ENCODE measurements at places on chromosomes 2 and 18. TPM values are rescaled to one million over a fixed set of nuclear protein-coding genes. Genes with fewer than 3 reads are reported as not detected.

DNA sequence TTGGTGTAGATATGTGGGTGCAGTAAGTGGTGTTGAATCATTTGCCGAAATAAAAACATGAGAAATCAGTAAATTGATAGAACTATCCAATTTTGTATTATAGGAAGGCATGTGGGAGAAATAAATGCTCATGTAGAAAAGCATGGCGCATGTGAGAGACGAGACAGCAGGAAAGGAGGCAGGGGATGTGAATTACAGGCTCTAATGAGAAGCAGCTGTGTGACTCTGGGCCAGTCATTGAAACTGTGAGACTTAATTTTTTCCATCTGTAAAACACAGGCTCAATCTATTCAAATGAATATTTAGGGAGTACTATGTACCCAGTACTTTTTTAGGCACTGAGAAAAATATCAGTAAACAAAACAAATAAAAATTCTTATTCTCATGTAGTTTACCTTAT lies 42.6 kb upstream of the MAP3K20 start:
- H3K27me3 ChIP-seq: no peaks in the 10 kb centered on the region
- no peak for DNase-seq
- no peaks in the 10 kb centered on the region for H3K36me3 ChIP-seq
- H3K4me1 ChIP-seq: peaks cover 3% of the 10 kb centered on the region

DNA sequence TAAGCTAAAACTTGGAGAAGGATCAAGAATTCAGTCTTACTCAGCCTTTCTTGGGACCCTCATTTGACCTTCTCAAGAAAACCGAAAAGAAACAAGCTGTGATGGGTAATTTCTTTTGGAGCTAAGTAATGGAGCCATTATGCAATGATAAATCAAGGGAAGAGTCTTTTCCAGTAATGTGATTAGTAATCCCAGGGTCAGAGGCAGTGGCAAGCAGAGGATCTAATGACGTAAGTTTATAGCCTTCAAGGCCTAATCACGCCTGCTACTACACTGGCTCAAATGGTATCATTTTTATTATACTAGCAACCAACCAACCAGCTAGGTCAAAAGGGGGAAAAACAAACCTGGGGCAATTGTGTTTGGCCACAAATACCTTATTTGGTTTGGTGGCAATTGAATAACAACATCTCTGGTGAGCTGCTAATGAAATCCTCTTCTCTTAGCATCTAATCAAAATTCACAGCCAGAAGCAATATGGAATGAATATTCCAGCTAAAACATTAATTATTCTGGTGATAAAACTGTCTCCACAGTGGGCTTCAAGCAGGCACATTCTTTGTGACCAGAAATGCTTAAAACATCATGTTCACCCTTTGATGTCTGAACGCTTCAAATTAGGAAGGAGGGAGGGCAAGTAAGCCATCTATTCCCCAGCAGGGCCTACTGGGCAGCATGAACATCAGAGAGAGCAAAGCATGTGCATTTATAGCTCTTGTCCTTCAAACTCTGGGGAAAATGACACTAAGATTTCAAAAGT lies 114.9 kb upstream of the SULT1C3 start:
- no peaks in the 10 kb centered on the region for H3K36me3 ChIP-seq
- H3K4me1 ChIP-seq: no peaks in the 10 kb centered on the region
- H3K4me3 ChIP-seq: no peak overlapping the region

- H3K27me3 ChIP-seq: no peaks in the 10 kb centered on the region
- DNase-seq: no peak
- H3K27ac ChIP-seq: peak overlapping the region; percentile 36
These were observed 40.2 kb downstream of the PID1 start for GRCh38 chr2:229230911-229231310.

CDK15 gene
- total RNA-seq: not detected

RAB6C gene
- total RNA-seq: not detected

- peak overlapping the region; percentile 46 for H3K4me3 ChIP-seq
- peaks cover 13% of the 10 kb centered on the region for H3K4me1 ChIP-seq
- H3K36me3 ChIP-seq: no peaks in the 10 kb centered on the region
These were observed 22.1 kb downstream of the ABHD3 start for GRCh38 chr18:21682371-21683051.

UPP2 gene
- not detected for total RNA-seq

DNA sequence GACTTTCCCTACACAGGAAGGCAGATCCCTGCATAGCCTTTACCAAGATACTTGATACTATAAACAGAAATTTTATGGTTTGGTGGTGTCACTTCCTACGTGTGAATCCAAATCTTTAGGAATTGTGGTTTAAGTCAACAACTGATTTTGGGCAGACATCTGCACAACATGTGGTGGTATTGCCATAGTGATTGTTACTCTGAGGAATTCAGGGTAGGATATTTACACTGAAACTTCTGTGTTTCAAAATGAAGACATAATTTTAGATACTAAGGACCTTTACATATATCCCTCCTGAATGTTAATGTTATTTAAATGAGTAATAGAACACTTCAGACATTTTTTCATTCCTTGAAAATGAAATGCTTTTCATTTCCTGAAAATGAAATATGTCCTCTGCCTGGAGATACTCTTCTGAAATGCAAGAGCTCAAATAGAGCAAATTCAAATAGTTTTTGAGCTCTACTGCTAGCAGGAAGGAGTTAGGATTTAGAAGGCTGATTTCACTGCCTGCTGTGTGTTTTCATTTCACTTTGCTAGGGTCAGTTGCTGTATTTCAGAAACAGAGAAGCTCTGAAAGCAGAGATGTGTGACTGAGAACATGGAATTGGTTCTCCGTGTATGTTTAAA lies 77.2 kb downstream of the MDH1 start:
- no peak for DNase-seq
- H3K4me1 ChIP-seq: no peaks in the 10 kb centered on the region
- H3K27me3 ChIP-seq: no peaks in the 10 kb centered on the region

- H3K27ac ChIP-seq: no peak overlapping the region
- no peak overlapping the region for H3K4me3 ChIP-seq
- no peaks in the 10 kb centered on the region for H3K36me3 ChIP-seq
These were observed 83.5 kb upstream of the STPG4 start for GRCh38 chr2:47238638-47239037.

VWC2L gene
- total RNA-seq: not detected

- peaks cover 47% of the 10 kb centered on the region for H3K4me1 ChIP-seq
- H3K4me3 ChIP-seq: peak overlapping the region; percentile 50
- H3K27me3 ChIP-seq: no peaks in the 10 kb centered on the region
These were observed 1.9 kb downstream of the CABLES1 start for GRCh38 chr18:23137097-23137635.

GRCh38 chr18:7757175-7757574 lies 190.1 kb downstream of the PTPRM start:
- no peaks in the 10 kb centered on the region for H3K36me3 ChIP-seq
- DNase-seq: no peak
- no peaks in the 10 kb centered on the region for H3K27me3 ChIP-seq
- no peaks in the 10 kb centered on the region for H3K4me1 ChIP-seq

DNA sequence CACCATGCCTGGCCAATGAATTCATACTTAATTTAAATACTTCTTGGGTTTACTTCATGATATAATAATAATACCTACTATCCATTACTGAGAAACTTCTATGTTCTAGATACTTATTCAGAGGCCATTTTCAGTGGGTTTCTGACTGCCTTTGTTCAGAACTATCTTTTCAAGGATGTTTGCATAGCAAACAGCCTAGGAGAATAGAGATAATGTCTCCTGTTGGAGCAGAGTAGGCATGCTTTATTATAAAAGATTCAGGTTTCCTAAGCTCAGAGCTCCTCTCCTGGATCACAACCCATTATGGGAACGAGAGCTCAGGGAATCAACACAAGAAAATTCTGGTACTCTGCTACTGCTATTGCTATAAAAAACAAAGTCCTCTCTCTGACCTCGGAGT lies 11.1 kb downstream of the FASTKD1 start:
- no peaks in the 10 kb centered on the region for H3K4me1 ChIP-seq
- H3K4me3 ChIP-seq: no peak overlapping the region
- H3K27ac ChIP-seq: no peak overlapping the region
- no peaks in the 10 kb centered on the region for H3K27me3 ChIP-seq

DNA sequence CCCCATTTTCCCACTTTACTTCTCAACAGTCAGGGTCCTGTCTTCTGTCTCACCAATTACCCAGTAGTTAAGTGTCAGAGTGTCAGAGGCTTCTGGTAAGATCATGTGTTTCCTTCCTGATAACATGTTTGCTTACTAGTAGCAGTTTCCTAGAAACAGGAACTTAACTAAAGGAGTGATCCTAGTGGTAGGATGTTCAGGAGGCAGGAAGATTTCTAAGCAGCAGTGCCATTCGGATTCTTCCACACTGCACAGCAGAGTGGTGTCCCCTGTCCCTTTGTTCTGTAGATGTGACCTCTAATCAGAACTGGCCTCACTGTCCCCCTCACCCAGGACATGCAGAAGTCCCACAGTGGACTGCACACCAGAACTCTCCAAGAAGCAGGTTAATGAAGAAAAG lies 221.8 kb upstream of the OSR1 start:
- H3K4me1 ChIP-seq: peaks cover under 1% of the 10 kb centered on the region
- no peaks in the 10 kb centered on the region for H3K36me3 ChIP-seq
- DNase-seq: no peak
- no peak overlapping the region for H3K4me3 ChIP-seq
- no peak overlapping the region for H3K27ac ChIP-seq
- no peaks in the 10 kb centered on the region for H3K27me3 ChIP-seq

KLF11 gene
- 30.4 TPM for total RNA-seq

GRCh38 chr2:30149513-30149912 lies 2.7 kb downstream of the YPEL5 start:
- no peak overlapping the region for H3K4me3 ChIP-seq
- DNase-seq: no peak
- H3K4me1 ChIP-seq: peaks cover 59% of the 10 kb centered on the region
- H3K27ac ChIP-seq: no peak overlapping the region
- peaks cover 5% of the 10 kb centered on the region for H3K36me3 ChIP-seq
- no peaks in the 10 kb centered on the region for H3K27me3 ChIP-seq

DNA sequence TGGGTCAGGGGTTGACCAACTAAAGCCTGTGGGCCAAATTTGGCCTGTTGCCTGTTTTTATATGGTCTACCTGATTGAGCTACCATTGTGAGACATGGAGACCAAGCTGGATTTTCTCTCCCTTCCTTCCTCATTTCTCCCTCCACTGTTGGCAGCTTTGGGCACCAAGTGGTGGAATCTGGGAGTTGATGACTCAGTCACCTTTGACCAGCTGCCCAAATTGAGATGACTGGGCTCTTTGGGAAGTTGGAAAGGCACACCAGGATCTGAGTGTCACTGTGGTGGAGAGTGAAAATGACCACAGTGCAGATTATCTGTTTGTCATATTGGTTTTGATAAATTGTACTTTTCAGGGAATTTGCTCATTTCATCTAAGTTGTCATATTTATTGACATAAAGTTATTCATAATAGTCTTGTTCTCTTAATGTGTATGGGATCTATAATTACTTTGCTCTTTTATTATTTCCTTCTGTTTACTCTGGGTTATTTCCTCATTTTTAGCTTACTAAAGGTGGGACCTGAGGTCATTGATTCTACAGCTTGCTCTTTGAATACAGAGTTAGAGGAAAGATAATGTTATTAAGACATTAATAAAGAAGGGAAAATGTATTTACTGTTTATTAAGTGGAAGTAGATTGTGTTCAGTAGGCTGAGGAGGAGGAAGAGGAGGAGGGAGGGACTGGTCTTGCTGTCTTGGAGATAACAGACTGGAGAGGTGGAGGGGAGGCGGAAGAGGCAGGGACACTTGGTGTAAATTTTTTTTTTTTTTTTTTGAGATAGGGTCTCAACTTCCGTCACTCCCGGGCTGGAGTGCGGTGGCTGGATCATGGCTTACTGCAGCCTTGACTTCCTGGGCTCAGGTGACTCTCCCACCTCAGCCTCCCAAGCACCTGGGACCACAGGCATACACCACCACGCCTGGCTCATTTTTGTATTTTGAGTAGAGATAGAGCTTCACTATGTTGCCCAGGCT lies 31.8 kb downstream of the AGFG1 start:
- no peak overlapping the region for H3K27ac ChIP-seq
- peaks cover 34% of the 10 kb centered on the region for H3K4me1 ChIP-seq
- H3K27me3 ChIP-seq: no peaks in the 10 kb centered on the region
- H3K36me3 ChIP-seq: no peaks in the 10 kb centered on the region
- DNase-seq: no peak
- H3K4me3 ChIP-seq: no peak overlapping the region

- no peak for DNase-seq
- no peaks in the 10 kb centered on the region for H3K36me3 ChIP-seq
- no peaks in the 10 kb centered on the region for H3K27me3 ChIP-seq
- H3K27ac ChIP-seq: no peak overlapping the region
- no peak overlapping the region for H3K4me3 ChIP-seq
These were observed 355.2 kb downstream of the CMPK2 start for GRCh38 chr2:6510532-6510931.

- no peak overlapping the region for H3K4me3 ChIP-seq
- no peaks in the 10 kb centered on the region for H3K27me3 ChIP-seq
- no peak for DNase-seq
- H3K4me1 ChIP-seq: peaks cover 5% of the 10 kb centered on the region
These were observed 33.9 kb downstream of the MAP3K20 start for GRCh38 chr2:173109253-173110188.

MTCL1 gene
- total RNA-seq: 23.6 TPM

DNA sequence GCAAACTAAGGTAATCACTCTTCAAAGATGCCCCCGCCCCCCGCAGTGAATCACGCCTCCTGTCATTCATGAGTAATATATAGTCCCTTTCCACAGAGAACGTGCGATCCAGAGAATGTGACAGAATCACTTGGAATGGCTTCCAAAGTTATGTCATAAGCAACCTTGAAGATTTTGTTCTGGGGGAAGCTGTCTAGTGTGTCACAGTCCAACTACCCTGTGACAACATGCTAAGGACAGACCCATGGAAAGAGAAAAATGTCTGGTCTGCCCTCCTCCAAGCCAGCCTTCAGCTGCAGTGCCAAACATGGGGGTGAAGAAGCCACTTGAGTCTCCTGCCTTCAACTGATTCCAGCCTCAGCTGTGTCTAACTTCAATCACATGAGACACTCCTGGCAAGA lies 259.1 kb downstream of the SS18 start:
- H3K36me3 ChIP-seq: no peaks in the 10 kb centered on the region
- no peaks in the 10 kb centered on the region for H3K27me3 ChIP-seq
- no peak overlapping the region for H3K27ac ChIP-seq
- H3K4me1 ChIP-seq: no peaks in the 10 kb centered on the region
- DNase-seq: no peak

- H3K4me1 ChIP-seq: peaks cover 85% of the 10 kb centered on the region
- no peaks in the 10 kb centered on the region for H3K27me3 ChIP-seq
- H3K27ac ChIP-seq: no peak overlapping the region
- H3K36me3 ChIP-seq: no peaks in the 10 kb centered on the region
- no peak for DNase-seq
- no peak overlapping the region for H3K4me3 ChIP-seq
These were observed 3.4 kb downstream of the SLC66A2 start for GRCh38 chr18:79947881-79948610.

Data from vagina (tissue), 2 donors.